ENCODE measurements at places on chromosomes 7 and 10.

DNA sequence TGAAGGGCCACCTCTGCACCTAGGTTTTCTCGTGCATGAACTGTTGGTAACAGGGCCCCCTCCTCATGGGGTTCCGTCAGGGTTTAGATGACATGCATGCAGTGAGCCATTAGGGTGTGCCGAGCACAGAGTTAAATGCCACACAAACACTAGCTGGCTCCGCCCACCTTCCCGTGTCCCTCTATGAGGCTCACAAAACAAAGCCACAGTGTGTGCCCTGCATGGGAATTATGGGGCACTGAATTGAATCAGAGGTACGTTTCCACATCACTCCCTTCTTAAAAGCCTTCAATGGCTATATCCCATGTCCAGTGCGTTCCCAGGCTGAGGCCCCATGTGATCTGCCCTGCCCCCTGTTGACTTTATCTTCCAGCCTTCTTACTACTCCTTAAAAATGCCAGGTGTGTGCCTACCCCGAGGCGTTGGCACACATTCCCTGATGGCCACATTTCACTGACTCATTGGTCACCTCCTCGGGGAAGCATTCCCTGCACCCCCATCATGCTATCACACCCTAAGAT is 35.7 kb downstream of the GSDME start:
- DNase-seq: no peak

GRCh38 chr10:34580643-34581042 is 234.5 kb downstream of the PARD3 start:
- DNase-seq: no peak

- no peak for DNase-seq
These were observed 88.7 kb downstream of the FAM53B start for GRCh38 chr10:124655191-124656112.

- DNase-seq: no peak
These were observed 10.3 kb downstream of the ITPRIP start for GRCh38 chr10:104327745-104328645.

DNA sequence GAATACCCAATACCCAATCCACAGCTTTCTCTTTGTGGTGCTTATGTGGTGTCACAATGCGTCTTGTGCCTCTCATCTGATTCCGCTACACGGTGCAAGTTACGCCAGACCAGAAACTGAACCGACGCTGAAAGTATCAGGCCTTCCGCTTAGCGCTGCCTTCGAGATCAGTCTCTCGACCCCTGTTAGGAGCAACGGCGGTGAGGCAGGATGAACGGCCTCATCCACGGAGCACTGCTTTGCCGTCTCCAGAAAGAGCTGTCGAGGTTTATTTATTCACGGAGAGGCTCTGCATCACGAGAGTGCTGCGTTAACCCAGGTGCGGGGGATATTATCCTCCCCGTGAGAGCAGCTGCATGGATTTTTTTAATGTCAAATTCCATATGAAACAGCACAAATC is 464.3 kb downstream of the DNAJB6 start:
- no peak for DNase-seq

All from stimulated activated CD8-positive, alpha-beta memory T cell treated with anti-CD3 and anti-CD28 coated beads, Interleukin-4, amount 100 ng/mL, for 1 hour (primary cell).